Left renal pelvis (tissue), 4 donors: ENCODE measurements at places on chromosomes 7 and 10. TPM values are rescaled to one million over a fixed set of nuclear protein-coding genes. Genes with fewer than 3 reads are reported as not detected.

GRCh38 chr10:72035252-72035887 is 53.0 kb downstream of the SPOCK2 start:
- DNase-seq: no peak

DNA sequence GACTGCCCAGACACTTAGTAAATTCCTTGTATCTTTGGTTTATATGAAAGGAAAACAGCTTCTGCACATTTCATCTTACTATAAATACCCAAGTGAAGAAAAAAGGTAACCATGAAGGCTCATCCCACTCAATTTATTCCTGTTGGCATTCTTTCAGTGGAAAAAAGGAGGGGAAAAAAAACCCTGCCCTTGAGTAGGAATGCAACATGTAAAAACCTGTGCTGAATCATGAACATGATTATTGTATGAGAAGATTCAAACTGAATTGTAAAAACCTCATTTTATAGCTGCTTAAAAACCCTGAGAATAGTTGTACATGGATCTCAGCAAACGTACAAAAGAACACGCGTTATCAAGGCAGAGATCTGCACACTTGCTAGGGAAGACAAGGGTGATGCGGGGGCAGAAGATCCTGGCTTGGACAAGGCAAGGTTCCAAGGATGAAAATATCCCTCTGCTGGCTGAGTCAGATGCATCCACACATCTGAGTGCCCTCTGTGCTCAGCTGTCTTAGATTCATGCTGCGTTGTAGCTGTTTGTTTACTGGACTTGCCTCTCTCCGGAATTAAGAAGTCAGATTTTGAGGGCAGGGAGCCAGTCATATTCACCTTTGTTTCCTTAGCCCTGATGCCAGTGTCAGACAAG is 658.2 kb downstream of the PARD3 start:
- DNase-seq: no peak

GRCh38 chr10:24272374-24272773 is 63.4 kb downstream of the KIAA1217 start:
- DNase-seq: no peak

Gene COL28A1
- 68.9 TPM for polyA plus RNA-seq

GRCh38 chr10:72097448-72098300 is 9.3 kb upstream of the SPOCK2 start:
- DNase-seq: no peak

Gene AKR1D1
- polyA plus RNA-seq: 0.07 TPM

GRCh38 chr7:41306486-41306885 is 396.4 kb downstream of the INHBA start:
- no peak for DNase-seq
